Stimulated activated CD8-positive, alpha-beta memory T cell treated with anti-CD3 and anti-CD28 coated beads, Interleukin-4, amount 100 ng/mL, for 48 hours (primary cell): ENCODE measurements at places on chromosomes 4 and X.

DNA sequence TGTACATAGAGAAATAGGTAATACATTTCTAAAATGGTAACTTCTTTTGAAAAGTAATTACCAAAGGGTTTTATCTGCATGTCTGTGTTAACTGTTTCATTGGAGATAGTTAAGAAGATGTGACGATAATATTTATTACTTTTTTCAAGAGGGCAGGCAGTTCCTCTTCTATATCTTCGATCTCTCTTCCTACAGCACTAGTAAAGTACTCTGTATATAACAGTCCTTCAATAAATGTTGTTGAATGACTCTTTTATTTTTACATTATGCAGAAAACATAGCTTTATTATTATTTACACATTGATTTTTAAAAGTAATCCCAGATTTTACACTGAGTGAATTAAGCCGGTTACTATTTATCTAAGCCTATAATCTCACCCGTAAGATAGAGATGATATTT is 51.8 kb downstream of the TMPRSS11E start:
- DNase-seq, result no peak

- no peak for DNase-seq
Observed at GRCh38 chr4:111449657-111450056, 695.6 kb upstream of the FAM241A start.

DNA sequence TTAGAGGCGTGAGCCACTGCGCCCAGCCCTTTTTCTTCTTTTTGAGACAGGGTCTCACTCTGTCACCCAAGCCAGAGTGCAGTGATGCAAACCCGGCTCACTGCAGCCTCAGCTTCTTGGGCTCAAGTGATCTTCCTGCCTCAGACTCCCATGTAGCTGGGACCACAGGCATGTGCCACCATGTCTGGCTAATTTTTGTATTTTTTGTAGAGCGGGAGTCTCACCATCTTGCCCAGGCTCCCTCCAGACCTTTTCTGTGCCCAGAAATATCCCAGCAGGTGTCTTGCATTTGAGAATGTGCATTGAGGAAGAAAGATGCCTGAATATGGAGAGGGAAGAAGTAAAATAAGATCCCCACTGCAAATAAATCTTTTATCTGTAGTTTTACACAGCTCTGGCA is 58.7 kb downstream of the PPEF2 start:
- no peak for DNase-seq

GRCh38 chr4:150176547-150176946 is 98.3 kb downstream of the DCLK2 start:
- DNase-seq, result no peak

GRCh38 chrX:129015381-129015780 is 507.9 kb downstream of the SMARCA1 start:
- DNase-seq, result no peak

DNA sequence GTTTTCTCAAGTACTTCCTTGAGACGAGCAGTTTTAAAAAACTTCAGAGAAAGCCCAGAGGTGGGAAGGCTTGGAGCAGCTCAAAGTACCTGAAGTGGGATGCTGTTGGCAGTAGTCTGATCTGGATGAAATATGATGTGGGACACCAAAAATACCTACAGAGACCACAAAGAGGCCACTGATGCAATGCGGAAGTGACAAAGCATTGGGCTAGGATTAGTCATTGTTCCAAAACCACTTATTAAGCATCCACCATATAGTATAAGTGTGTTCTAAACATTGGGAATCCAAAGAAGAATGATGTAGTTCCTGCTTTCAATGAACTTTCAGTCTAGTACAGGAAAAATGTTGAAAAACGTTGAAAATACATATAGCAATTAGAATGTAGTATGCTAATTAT is 386.1 kb upstream of the CNKSR2 start:
- no peak for DNase-seq

DNA sequence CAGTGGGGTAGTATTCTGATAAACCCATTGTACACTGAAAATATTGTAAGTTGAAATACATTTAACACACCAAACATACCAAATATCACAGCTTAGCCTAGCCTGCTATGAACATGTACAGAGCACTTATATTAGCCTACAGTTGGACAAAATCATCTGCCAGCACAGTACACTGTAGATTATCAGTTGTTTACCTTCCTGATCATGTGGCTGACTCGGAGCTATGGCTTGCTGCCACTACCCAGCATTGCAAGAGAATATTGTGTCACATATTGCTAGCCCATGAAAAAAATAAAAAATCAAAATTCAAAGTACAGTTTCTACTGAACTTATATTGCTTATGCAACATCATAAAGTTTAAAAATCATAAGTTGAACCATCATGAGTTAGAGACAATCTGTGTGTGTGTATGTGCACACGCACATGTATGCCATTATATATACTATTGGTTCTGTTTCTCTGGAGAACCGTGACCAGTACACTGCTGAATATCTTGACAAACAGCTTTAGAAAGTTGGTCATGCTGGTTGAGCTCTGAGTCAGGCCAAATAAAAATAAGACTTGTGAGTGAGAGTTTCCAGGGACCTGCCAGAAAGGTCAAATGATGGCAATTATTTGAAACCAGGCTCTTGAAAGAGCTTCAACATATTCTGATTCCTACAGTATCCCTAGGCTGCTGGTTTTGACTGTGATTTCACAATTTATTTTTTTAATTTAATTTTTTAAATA is 238.5 kb downstream of the PRR32 start:
- no peak for DNase-seq

GRCh38 chr4:8308856-8309771 is 39.6 kb downstream of the HTRA3 start:
- DNase-seq, result no peak

DNA sequence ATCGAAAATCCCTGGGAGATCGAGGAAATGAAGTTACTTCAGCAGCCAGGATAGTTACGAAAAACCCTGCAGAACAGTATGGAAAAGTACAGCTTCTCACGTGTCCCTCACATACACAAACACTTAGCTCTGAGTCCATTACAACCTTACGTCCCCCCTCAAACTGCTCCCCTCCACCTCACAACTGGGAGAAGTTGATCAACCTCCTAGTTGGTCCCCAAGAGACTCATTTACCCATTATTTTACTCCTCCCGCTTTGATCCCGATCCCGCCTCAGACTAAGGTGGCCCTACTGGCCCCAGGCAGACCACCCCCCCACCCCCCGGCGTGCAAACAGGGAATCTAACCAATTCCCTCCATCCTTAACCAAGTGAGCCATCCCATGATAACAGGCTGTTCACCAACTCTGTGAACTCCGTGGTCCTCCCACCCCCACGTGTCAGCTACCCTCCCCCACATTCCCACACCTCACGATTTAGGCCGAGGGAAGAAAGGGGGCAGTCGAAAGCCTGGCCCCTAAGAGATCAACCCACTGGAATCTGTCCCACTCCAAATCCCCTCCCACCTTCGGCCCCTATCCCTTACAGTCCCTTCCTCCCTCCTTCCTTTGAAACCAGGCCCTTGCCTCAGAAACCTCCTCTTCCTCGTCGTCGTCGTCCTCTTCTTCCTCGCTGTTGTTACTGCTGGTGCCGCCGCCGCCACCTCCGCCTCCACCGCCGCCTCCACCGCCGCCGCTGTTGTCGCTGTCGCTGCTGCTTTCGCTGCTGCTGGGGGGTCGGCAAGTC is 755 bp downstream of the ANKRD17 start:
- DNase-seq, result peak; percentile 29

DNA sequence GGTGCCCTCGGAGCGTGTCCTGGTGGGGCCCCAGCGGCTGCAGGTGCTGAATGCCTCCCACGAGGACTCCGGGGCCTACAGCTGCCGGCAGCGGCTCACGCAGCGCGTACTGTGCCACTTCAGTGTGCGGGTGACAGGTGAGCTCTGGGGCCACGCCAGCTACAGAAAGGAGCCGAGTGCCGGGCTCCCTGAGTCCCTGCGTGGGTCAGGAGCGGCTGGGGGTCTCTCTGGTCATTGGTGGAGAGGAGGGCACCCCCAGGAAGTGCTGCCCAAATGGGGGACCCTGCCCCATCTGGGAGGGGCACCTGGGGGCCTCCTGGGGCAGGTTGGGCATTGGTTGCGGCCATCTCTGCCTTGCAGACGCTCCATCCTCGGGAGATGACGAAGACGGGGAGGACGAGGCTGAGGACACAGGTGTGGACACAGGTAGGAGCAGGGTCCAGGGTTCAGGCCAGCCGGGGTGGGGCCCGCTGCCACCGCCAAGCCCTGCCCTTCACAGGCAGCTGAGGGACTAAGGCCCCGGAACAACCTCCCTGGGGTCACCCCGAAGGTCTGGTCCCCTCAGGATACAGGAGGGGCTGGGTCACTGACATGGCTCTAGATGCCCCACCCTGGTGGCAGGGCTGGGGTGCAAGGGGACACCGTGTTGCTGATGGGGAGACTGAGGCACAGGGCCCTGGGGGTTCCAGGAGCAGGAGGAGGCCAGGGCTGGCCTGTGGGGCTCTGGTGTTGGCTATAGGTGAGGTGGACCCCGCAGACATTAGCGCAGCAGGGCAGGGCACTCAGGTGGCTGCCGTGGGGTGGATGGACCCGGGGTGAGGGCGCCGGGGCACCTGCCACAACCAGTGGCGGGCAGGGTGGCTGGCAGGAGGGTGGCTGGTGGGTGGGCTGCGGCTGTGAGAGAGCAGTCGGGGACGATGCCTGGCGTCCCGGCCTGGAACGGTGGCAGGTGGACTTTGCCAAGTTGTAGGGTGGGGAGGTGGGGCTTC is 6.6 kb downstream of the FGFR3 start:
- no peak for DNase-seq

DNA sequence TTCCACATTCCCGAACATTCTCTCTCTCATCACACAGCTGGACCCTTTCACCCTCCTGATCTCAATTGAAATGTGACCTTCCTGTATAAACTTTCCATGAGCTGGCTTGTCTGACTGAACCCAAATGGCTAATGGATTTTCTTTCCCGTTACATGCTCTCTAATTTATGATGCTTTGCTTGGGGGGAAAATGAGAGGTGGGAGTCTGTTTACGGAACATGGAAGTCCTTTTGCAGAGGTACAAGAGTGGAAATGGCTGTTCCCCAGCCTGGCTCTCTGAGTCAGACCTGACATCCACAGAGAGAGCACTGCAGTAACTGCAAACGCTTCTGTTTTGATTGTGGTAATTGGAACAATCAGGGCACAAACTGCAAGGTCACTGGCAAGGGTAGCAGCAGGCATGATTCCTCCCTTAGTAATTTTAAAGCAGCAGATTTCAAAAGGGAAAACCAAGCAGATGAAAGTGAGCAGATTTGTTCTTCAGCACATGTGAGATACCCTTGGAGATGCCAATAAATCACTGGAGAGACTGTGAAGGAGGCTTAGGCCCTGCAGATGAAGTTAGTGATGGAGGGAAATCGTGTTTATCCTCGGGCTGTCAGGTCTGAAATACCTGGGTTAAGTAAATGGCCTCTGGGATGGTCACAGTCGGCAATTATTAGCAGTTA is 83.9 kb downstream of the SNCA start:
- DNase-seq, result no peak

GRCh38 chr4:85701861-85702321 is 226.9 kb downstream of the ARHGAP24 start:
- DNase-seq, result no peak

DNA sequence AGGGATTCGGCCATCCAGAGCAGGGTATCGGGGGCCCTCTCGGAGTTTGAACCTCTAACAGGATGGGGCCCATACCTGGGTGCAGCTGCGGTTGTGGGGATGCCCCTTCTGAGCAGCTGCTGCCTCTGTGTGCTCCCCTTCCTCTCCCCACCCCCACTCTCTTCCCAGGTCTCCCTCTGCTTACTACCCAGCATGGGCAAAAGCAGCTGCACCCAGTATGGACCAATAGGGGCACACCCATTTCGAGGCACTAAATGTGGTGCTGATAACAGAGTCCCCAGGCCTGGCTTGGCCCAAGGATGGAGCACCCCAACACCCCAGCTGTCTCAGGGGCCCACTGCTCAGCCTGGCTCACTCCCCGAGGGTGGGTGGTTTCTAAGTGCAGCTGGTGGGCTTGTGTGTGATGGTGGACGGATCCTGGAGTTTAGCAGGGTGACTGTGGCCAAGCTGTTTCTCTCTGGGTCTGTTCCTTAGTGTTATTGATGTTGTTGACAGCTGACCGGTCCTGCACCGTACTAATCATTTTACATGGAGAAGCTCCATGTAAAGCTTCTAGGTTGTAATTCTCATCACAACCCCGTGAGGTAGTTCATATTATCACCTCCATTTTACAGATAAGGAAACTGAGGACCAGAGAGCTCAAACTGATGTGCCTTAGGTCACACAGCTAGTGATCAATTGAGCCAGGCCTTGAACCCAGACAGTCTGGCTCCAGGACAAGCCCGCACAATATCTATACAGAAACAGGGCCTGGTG is 13.1 kb upstream of the KIAA0232 start:
- no peak for DNase-seq

GRCh38 chr4:45795135-45795534 is 328.7 kb downstream of the GABRG1 start:
- DNase-seq, result no peak

- no peak for DNase-seq
Observed at GRCh38 chr4:147844781-147845180, 112.9 kb downstream of the ARHGAP10 start.

DNA sequence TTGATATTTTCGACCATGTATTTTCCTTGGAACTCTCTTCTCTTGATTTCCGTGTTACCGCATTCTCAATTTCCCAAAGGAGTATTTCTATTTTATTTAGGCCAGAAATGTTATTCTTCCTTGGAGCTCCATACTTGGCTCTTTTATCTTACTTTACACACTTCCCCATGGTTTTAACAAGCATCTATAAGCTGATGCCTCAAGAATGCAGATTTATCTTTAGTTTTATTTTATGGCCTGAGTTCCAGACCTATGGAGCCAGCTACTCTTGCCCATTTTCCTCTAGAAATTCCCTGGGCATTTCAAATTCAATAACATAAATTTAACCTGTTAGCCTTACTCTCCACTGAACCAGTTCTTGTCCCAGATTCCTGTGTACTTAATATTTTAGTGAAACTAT is 43.7 kb downstream of the SULT1E1 start:
- no peak for DNase-seq

DNA sequence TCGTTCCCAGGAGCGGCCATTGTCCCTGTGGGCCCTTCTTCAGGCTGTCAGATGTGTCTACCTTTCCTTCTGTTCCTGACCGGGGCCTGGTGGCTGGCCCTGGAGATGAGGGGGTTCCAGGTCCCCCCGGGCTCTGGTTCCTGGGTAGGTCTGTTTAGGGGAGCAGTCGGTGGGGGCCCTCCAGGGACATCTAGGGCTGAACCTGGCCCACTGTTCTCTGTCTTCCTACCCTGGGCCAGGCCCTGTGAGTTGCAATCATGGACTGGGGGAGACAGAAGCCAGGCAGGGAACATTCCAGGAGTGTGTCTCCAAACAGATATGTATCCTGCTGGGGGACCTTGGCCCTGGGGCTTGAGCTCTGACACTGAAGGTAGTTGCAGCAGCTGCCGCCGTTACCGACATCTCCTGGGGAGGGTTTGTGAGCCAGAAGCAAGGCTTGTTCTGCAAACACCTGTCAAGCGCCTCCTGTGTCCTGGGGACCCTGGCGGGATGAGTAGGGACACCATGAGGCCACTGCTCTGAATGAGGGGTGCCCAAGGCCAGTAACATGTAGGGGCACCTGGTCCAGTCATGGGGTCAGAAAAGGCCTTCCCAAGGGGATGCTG is 49.5 kb upstream of the ADRA2C start:
- DNase-seq, result no peak

DNA sequence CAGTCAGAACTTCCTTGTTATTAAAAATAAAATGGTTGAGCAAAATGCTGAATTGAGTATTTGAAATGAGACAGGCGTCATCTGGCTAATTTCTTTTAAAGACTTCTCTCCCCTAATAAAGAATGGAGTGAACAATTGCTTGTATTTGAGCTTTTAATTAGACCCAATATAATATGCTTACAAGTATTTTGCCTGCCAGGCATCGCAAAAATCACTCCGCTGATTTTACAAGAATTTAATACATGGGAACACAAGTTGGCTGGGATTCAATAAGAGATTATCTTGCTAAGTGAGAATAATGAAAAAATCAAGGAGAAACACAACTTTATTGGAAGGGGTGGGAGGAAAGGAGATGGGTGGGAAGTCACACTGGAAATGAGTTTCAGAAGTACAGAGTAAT is 52.3 kb downstream of the KLF3 start:
- DNase-seq, result no peak
